SJSA1 (cell line): ENCODE measurements at places on chromosomes 1 and 21.

- no peak for DNase-seq
Observed at GRCh38 chr1:36706416-36706815, 223.7 kb upstream of the CSF3R start.

- DNase-seq = peak; percentile 85
Observed at GRCh38 chr1:172940174-172940855, 110.4 kb downstream of the TNFSF18 start.

DNA sequence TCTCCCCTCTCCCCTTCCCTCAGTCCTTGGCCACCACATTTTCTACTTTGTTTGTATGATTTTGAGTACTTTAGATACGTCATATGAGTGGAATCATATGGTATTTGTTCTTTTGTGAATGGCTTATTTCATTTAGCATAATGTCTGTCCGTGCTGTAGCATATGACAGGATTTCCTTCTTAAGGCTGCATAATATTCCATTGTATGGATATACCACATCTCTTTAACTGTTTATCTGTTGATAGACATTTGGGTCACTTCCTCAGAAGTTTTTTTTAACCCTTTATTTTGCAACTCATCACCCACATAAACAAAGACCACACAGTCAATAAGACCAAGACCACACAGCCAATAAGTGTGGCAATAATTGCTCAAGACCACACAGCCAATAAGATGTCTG, 24.9 kb downstream of the FAM163A start:
- no peak for DNase-seq

DNA sequence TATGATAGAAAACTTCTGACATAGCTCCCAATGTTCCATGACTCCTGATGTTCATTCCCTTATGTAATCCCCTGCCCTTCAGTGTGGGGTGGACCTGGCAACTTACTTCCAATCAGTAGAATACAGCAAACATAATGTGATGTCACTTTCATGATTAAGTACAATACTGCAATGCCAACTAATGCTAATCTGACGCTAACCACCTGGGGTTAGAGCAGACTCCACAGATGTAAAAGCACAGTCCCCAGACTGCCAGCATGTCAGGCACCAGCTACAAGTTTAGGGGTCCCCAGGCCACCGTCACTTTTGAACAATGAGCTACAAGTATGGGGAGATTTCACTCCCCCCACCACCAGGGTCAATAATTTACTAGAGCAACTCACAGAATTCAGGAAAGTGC, 32.3 kb upstream of the FBXO28 start:
- DNase-seq = no peak

DNA sequence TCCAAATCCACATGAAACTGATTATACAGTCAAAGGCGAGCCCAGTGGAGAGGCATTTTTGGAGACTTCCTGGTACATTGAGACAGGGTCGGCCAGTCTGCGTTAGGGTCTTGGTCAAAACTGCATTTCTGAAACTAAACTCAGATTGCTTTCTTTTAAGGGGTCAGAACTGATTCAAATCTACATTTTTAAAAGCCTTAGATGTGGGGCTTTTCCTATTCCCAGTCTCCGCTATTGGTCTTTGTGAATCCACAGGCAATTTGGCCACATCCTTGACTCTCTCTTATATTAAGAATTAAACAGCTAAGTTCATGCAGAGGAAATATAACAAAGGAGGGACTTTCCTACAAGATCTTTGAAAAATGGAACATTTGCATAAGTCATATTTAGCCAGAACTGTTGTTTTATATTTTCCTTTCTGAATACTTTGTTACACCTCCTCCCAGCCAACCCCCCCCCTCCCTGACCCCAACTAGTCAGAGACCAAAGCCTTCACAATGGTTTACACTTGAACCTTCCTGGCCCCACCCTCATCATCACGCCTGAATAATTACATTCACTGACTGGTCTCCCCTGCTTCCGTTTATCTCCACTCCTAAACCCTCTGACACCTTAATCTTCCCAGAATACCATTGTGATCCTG, 30.9 kb downstream of the SELL start:
- DNase-seq = no peak

DNA sequence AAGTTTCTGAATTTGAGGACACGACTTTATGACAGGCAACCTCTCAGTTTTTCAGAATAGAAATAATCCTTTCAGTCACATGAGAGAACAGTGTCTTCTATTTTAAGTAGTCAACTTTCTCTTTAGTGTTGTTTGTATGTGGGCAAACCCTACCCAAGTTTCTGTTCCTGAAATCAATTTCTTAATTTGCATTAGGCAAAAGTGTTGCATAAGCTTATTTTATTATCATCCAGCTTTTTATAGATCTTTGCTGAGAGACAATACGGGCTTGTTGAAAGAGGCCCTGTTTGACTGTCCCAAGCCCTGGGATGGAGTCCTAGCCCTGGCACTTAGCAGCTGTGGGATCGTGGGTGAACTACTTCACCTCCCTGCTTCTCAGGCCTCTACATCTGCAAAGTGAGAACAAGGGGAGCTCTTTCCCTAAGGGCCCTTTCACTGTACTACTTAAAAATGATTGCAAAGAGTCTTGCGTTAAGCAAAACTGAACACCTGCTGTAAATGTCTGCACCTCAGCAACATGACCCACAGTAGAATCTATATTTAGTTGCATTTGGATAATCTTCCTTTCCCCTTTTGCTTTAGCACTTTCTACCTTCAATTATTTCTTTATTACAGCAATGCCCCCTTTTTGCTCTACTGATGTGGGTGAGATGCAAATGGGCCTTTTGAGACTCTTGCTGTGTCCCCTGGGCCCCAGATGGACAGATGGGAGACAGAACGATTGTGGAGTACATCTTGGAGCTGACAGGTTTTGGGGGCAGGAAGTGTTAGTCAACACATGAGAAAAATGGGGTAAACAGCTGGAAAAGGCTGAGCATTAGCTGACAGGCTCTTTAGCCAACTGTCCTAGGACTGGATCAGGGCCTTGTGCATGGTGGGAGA, 41.0 kb upstream of the SCAF4 start:
- no peak for DNase-seq

GRCh38 chr1:20654104-20654690, 7.0 kb downstream of the DDOST start:
- DNase-seq = no peak

- no peak for DNase-seq
Observed at GRCh38 chr21:16492892-16493291, 763.1 kb downstream of the USP25 start.

- DNase-seq = no peak
Observed at GRCh38 chr21:27300770-27301169, 333.9 kb upstream of the ADAMTS5 start.

DNA sequence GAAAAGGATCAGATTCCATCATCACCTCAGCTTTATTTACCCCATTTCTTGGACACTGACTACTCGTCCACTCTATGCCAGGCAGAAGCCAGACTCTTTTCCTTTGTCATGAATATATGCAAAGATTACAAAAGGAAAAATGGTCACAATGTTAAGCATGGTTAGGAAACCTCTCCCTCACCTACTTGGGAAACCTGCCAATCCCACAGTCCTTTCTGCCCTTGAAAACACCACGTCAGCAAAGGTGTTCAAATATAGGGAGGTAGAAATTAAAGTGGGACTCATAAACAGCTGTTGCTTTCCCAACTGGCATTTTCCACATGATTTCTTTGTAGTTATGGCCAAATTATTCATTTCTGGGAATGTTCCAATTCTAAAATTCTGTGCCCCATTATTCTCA, 16.2 kb upstream of the ATP13A2 start:
- no peak for DNase-seq

GRCh38 chr1:203103829-203104495, 18.1 kb upstream of the MYOG start:
- no peak for DNase-seq

- DNase-seq = no peak
Observed at GRCh38 chr1:235513495-235514366, 9.5 kb upstream of the B3GALNT2 start.

DNA sequence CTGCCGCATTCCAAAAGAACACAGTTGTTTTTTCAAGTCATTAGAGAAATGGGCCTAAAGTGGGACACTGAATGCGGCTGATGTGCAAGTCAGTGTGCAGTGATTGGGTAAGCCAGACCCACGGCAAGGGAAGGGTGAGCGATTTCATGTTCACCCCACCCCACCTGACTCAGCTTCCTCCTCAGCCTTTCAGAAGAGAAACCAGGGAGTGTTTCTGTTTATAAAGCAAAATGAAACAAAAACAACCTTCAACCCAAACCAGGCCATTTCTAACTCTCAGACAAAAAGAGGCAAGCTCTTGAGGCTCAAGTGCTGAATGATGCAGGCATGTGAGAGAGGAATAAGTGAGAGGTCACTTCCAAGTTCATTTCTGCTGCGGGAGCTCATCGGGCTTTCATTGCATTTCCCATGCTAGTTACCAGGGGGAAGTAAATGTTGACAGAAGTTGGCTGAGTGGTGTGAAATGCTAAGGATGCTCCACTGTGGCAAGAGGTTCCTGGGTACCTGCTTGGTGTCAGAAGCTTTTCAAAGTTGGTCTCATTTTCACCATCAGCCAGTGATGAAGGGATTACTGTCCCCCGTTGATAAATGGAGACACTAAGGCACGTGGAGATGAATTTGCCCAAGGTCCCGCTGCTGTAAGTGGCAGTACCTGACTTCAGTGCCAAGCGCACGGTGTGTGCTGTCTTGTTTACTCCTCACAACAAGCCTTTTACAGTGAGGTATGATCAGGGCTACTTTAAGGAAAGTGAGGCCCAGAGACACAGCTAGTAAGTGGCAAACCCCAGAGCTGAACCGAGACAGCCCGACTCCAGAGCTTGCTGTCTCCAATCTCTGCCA, 29.1 kb downstream of the STPG1 start:
- peak; percentile 73 for DNase-seq

DNA sequence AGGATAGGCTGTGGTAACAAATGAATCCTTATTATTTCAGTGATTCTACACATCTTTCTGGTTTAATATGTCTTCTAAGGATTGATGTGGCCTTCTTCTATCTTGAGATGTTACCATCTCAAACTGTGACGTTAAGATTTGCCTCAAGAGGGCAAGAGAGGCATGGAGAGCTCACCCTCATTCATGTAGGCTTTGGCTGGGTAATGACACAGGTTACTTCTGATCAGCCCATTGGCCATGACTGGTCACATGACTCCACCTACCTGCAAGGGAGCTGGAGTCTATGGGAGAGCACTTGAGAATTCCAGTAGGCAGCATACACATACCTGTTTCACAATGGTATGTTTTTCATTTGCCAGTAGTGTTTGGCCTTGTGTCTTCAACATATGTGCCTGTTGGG, 30.0 kb downstream of the CACHD1 start:
- no peak for DNase-seq

- peak; percentile 44 for DNase-seq
Observed at GRCh38 chr1:93448292-93448982, 519 bp downstream of the FNBP1L start.

DNA sequence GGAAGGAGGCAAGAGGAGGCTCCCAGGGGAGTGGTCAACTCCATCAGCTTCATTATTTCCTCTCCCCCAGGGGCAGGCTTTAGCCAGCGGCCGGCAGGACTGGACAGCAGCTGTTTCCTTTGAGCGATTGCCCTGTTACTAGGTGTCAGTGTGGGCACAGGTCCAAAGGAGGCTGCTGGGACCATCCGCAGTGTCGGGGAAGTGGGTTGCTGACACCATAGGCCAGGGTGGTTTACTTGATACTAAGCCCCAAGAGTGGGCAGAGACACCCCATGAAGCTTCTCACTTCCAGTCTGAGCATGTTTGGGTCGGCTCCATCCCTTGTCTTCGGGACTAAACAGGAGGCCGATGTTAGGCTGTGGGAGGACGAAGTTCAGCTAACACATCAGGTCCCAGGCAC, 63.6 kb downstream of the KAZN start:
- DNase-seq = no peak

DNA sequence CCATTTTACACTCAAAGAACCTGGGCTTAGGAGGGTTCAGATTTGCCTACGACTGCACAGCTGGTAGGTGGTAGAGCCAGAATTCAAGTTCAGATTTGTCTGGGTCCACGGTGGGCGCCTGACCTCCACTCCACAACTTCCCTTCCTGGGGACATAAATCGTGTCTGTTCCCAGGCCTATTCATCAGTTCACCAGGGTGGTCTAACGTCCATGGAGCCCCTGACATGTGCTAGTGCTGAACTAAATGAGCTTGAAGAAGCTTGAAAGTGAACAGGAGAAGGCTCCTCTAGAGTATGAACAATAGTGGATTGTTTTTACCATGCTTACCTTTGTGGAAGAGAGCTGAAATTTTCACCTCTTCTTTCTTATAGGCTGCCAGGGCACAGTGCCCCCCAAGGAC, 32.5 kb upstream of the KIF1B start:
- DNase-seq = no peak

- no peak for DNase-seq
Observed at GRCh38 chr21:43893536-43894205, 28.6 kb downstream of the AGPAT3 start.

GRCh38 chr1:16438924-16439323, 1.6 kb upstream of the NECAP2 start:
- no peak for DNase-seq

GRCh38 chr1:27143401-27143800, 11.5 kb downstream of the SLC9A1 start:
- no peak for DNase-seq

DNA sequence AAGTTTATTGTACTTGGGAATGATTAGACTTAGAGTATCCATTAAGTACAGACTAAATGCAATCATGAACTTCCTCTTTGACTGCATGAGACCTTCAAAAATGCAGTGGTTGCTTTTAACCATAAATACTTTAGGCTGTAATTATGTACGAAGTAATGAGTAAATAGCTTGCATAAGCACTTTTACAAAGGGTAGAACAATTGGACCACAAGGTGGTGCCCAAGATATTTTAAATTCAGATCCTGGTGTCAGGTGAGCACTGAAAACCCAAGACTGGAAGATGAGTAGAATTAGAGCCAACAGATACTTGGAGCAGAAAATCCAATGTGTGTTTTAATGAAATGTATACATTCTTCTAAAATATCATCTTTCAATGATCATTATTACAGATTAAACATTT, 43.4 kb upstream of the RHOU start:
- peak; percentile 9 for DNase-seq

DNA sequence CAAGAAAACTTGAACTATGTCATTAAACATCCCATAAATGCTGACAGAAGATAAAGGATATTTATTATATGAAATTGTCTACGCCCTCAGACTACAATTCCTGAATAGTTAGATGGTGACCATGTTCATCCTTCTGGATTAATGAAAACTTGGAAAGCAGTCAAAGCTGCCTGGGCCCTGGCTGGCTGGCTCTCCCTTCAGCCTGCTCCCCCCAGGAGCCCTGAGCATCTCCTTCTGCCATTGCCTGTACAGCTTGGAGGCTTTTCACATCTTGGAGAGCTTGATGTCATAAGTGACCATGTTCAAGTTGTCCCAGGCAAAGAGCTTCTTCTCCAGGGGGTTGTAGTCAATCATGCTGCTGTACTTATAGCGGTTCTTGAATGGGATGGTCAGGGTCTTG, 13.6 kb downstream of the MYOCOS start:
- no peak for DNase-seq

- no peak for DNase-seq
Observed at GRCh38 chr21:26067836-26068594, 102.6 kb downstream of the APP start.

- DNase-seq = no peak
Observed at GRCh38 chr1:42003433-42003832, 84.7 kb upstream of the HIVEP3 start.

GRCh38 chr1:8283058-8283884, 34.6 kb upstream of the SLC45A1 start:
- no peak for DNase-seq

GRCh38 chr1:92708368-92708950, 76.4 kb downstream of the EVI5 start:
- no peak for DNase-seq

GRCh38 chr1:163912170-163912884, 590.6 kb downstream of the NUF2 start:
- no peak for DNase-seq

GRCh38 chr1:32984455-32985171, 20.0 kb upstream of the RNF19B start:
- peak; percentile 34 for DNase-seq
